ENCODE measurements at places on chromosomes 3 and 15. TPM values are rescaled to one million over a fixed set of nuclear protein-coding genes. Genes with fewer than 3 reads are reported as not detected.

Gene ACAP2
- 40.3 TPM for total RNA-seq

- DNase-seq: no peak
These were observed 145.8 kb downstream of the TPRA1 start for GRCh38 chr3:127444761-127445160.

Gene ACKR4
- 7.1 TPM for total RNA-seq

Gene CSTA
- total RNA-seq: not detected

All from HFFc6 (cell line).